ENCODE measurements at places on chromosomes 5 and 9.

GRCh38 chr5:95519681-95520080, 35.1 kb downstream of the SKIC3 start:
- no peak for DNase-seq

- DNase-seq: no peak
Measured at GRCh38 chr5:79295029-79295428, 59.1 kb downstream of the JMY start.

- DNase-seq: no peak
Measured at GRCh38 chr5:79055017-79055416, 14.5 kb downstream of the DMGDH start.

GRCh38 chr5:57862471-57862911, 379.9 kb upstream of the ACTBL2 start:
- DNase-seq: no peak

- DNase-seq: no peak
Measured at GRCh38 chr9:69768716-69769115, 8.9 kb upstream of the PTAR1 start.

GRCh38 chr5:61423487-61424145, 91.6 kb downstream of the ZSWIM6 start:
- no peak for DNase-seq

All from NCI-H2081 treated with DMSO at 0.1 percent for 48 hours (cell line).